Stimulated activated CD4-positive, alpha-beta T cell treated with anti-CD3 and anti-CD28 coated beads, TNF-alpha, amount 100 ng/mL, for 1 hour (primary cell): ENCODE measurements at places on chromosomes 2 and 18.

DNA sequence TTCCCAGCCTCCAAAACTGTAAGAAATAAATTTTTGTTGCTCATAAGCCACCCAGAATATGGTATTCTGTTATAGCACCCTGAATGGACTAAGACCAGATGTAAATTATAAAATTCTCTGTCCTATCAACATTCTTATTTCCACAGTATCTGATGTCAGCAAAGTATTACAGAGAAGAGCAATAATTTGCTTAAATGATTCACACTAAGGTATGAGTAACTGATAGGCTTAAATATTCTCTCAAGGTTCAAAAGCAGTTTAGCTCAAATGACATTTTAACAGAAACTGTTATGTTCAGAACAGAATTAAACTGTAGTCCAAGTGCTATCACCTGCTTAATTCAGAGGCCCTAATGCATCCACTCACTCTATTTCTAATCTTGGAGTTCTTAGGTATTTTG lies 12.8 kb downstream of the SESTD1 start:
- no peak for DNase-seq

DNA sequence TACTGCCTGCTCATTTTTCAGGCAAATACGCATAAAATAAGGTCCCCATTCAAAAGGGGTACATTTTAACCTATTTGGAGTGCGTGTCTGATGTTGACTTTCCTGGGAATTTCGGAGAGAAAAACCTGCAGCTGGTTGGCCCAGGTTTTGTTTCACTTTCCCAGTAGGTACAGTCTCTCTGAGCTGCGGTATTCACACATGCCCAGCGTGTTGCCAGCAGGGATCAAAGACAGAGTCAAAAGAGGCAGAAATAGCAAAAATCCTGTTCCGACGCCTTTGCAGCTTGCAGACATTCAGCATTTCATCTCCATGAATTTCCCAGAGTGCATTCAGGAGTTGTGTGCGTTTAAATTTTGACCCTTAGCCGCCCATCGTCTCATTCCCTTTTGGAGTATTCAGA lies 855.4 kb upstream of the CELF4 start:
- DNase-seq = no peak

DNA sequence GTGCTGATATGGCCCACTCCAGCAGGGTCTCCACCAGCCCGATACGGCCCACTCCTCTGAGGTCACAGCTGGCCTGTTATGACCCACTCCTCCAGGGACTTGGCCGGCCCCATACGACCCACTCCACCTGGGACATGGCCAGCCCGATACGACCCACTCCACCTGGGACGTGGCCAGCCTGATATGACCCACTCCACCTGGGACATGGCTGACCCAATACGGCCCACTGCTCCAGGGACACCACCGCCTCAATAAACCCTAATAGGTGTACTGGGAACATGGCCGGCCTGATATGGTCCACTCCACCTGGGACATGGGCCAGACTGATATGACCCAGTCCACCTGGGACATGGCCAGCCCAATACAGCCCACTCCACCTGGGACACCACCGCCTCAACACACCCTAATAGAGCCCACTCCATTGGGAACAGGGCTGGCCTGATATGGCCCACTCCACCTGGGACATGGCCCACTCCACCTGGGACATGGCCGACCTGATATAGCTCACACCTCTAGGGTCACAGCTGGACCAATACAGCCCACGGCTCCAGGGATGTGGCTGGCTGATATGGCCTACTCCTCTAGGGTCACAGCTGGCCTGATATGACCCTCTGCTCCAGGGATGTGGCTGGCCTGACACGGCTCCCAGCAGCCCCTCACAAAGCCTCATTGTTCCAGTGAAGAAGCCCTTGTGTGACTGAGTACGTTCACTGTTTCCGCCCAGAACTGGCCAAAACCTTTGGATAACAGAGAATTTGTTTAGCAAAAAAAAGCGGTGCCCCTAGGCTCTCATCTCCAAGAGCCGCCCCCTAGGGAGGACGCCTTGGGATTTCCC lies 245.6 kb downstream of the HDAC4 start:
- DNase-seq = no peak

GRCh38 chr2:225590932-225591331 lies 191.4 kb downstream of the NYAP2 start:
- DNase-seq = no peak

DNA sequence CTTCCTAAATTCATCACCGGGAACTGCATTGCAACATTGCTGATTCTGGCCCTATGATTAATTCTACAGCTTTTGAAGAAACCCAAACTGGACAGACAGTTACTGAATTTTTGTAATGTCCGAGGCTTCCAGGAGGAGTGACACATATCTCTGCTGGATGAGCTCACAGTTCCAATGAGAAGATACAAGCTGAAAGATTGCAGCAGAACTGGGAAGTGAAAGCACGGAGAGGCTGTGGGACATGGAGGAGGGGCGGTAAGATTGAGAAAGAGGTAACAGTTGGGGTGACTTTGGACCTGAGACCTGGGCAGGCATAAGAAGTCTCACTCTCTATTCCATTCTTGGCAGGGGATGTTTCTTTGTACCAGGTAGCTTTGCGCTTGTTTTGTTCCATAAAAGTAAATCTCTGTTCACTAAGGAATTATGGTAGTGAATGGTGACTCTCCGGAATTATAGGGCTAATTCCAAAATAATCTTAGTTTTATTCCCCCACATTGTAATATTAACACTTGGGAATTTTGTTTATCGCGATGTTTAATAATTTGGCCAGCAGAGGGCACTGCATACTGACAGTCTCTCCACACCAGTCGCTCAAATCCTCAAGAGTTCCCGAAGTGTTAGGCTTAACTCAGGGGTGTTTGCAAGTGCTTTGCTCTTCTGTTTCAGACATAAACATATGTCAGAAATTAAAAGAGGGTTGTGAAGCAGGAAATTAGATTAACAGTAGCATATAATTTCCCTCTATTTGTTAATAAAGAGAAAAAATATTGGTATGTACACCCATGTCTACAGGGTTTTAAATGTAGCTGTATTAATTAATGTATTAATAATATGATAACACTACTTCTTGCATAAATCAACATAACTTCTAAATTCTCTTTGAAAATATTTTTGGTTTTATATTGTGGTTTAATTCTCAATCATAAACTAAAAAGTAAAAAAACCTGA lies 201.4 kb downstream of the SOCS6 start:
- DNase-seq = no peak
